ENCODE measurements at places on chromosomes 16 and 17.

- no peak for DNase-seq
Observed at GRCh38 chr16:19265380-19265930, 20.1 kb upstream of the CLEC19A start.

GRCh38 chr16:57648125-57648524 lies 19.7 kb downstream of the ADGRG1 start:
- DNase-seq: no peak

- DNase-seq: no peak
Observed at GRCh38 chr17:81884520-81884919, 6.9 kb downstream of the ALYREF start.

DNA sequence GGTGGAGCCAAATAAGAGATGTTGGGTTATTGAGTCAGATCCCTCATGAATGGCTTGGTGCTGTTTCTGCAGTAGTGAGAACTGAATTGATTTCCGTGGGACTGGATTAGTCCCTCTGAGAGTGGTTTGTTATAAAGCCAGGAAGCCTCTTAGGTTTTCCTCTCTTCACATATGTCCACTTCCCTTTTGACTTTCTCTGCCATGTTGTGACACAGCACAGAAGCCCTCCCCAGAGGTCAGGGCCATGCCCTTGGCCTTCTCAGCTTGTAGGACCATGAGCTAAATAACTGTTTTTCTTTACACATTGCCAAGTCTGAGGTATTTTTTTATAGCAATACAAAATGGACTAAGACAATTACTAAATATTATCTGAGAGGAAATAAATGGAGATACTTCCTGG lies 10.3 kb upstream of the HAPSTR1 start:
- DNase-seq: no peak

- no peak for DNase-seq
Observed at GRCh38 chr16:11082860-11083388, 138.6 kb downstream of the CLEC16A start.
